ENCODE measurements at places on chromosomes 2 and 18.

DNA sequence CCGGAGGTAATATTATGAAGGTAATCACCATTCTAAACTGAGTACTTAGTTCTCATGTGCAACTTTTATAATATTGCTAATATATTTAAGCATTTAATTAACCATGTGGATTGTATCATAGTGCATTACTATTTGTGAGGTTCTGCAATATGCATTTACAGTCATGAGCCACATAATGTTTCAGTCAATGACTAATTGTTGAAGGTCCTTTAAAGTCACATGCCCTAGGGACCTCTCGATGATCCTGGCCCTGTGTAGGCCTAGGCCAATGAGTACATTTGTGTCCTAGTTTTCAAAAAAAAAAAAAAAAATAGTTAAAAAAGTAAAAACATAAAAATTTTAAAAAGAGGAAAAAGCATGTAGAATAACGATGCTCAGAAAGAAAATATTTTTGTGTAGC lies 298.0 kb downstream of the DSEL start:
- DNase-seq: no peak

DNA sequence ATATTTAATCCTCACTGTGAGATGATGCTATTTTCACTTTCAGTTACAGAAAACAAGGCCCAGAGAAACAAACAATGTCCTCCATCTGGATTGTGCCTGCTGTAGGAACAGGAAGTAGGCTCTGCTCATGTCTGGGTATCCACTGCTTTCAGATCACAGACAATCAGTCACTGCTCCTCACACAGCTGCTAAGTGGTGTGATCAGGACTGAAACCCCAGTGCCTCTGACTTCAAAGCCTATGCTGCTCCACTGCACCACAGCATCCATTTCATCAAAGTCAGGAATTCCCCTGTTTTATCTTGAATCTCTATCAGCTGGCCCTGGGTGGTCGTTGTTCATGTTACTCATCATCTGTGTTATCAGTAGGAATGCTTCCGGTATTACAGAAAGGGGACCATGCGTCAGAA lies 303.8 kb upstream of the TRIB2 start:
- DNase-seq: no peak

DNA sequence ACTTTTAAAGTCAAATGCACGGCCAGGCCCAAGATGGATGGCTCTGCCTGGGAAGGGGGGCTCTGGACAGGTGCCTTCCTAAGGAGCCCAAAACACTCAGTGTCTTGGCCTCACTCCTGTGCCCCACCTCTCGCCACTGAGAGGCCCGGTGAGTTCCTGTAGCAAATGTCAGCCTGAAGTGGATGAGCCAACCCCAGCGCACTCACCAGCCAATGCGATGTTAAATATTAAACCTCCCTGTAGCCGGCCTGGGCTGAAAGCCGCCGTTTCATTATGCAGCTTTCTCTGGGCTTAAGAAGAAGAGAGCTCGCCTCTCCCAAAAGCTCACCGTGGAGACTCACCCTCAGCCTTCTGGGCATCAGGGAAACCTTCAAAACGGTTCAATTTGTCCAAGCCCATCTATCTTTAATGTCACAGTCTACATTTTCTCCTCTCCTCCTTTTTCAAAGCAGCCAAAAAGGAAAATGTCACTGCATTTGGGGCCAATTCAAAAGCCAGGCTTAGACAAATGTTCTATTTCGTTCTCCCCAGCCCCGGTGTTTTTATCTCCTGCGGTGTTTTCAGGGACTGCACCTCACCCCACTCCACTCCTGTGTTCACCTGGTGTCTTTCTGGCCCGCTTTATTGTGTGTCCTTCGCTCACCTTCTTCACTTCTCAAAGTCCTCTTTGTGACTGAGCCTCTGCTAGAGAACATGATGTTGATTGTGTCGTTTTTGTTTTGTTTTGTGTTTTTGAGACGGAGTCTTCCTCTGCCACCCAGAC lies 124.0 kb downstream of the NRP2 start:
- no peak for DNase-seq

GRCh38 chr2:157875641-157876065 lies 477 bp downstream of the ACVR1 start:
- DNase-seq: no peak

DNA sequence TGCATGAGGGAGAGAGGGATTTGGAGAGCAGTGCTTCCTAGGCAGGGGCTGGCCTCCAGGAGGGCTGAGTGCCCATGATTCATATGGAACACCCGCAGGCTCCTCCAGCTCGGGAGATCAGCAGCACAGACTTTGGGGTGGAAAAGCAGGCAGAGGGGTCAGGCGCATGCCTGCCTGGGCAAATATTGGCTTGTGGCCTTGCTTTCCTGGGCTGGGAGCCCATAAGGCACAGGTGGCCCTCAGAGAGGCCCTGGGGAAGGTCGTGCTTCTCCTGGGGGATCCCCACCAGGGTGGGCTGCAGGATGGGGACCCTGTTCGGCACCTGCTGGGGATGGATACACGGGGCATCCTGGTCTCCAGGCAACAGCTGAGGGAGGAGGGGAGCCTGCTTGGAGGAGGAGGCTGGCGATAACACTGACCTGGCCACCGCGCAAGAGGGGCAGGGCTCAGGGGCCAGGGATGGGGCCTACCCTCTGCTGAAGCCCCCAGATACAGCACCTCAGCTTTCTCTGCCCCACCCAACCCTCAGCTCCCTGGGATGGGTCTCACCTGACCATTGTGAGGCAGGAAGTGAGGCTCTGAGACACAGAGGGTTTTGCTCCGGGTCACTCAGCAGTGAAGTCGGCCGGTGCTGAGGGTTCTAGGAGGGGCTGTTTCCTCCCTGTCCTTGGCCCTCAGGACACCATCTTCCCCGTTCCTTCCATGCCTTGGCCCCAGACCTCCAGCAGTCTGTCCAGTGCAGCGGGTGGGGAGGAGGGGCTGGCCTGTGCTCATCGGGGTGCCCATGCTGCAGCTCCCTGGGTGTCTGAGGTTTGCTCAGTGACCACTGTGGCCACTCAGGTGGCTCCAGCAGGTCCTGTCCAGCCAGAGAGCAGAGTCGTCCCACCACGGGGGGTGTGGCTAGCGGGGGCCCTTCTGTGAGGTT lies 12.0 kb downstream of the AQP12A start:
- no peak for DNase-seq

DNA sequence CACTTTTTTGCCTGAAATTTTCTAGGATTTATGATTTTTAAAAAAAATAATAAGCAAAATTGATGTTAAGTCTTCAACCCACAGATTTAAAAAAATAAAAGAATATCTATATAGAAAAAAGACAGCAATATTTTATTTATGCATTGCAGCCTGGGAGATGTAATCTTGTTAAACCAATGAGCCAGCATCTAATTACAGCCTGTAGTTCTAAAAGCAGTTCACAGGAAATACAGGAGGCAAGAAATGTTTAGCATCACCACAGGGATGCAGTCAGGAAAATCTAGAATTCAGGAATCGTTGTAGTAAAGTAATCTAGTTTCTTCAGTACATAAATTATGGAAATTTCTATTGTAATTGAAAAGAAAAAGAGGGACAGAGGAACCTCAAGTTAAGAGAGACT lies 17.2 kb downstream of the UGGT1 start:
- no peak for DNase-seq

DNA sequence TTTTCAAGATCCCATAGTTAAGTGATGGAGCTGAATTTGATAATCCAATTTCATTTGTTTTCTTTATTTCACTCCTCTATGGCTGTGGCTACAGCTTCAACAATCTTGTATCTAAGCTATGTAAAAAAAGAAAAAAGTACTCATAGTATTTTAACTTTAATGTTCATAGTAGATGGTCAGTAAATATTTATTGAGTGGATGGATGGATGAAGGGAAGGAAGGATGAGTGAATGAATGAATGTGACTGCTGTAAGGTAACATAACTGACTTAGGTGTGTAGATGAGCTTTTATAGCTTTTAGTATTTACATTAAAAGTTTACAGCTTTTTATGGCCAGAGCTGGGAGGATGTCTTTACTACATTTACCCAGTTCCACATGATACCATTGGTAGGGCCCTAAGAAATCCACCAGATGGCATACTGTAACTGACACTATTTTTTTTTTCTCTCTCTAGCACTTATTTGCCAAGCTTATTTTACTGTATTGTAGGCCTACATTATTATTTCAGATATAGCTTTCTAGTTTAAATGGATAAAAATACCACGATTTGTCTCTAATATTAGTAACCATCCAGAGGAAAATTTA lies 13.4 kb upstream of the HRH4 start:
- no peak for DNase-seq

- no peak for DNase-seq
Observed at GRCh38 chr2:150030436-150031190, 443.0 kb upstream of the MMADHC start.

- no peak for DNase-seq
Observed at GRCh38 chr2:169172914-169173313, 103.6 kb downstream of the DHRS9 start.

- DNase-seq: no peak
Observed at GRCh38 chr18:48945953-48946217, 4.9 kb downstream of the SMAD7 start.

DNA sequence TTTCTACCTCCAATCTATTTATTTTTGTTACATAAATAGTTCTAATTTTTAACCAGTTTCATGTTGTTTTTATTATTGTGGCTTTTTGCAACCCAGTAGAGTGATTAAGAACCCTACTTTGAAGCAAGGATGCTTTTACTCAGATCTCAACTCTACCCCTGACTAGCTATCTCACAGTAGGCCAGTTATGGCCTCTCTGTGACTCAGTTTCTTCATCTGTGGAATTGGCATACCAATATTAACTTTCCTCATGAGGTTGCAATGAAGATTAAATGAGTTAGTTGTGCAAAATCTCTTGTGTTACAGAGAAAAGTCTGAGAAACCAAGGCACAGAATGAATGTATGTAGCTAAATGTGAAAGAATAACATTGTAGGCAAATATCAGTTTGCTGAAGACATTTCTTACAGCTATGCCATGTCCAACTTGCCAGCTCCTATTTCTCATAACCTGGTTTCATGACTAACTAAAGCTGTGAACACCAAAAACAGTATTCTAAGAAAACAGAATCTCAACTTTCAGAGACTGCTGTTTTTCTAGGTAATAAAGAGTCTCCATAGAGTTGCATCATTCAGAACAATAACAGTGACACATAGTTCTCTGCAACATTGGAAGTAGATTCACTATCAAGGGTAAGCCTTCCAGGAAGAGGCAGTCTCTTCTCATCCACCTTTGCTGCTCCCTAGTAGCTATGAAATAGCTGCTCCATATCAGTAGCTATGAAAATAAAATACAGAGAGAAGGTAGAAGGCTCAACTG lies 33.2 kb upstream of the CYTIP start:
- DNase-seq: no peak

- DNase-seq: no peak
Observed at GRCh38 chr18:11046140-11046539, 103.2 kb downstream of the PIEZO2 start.

DNA sequence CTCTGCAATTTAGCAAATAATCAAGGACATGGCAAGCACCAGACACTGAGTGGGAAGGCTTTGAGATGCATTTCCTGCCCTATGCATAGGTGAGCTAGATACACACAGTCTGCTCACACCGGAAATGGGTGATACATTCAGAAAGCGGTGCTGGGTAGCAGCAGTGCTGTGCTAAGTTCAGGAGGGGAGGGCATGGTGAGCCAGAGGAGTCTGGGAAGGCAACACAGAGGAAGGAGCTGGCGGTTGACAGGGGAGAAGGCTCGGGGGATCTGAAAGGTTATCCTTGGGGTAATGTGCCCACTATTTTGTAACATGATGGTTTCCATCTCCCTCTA lies 57.4 kb upstream of the EPAS1 start:
- DNase-seq: no peak

GRCh38 chr18:39862341-39862740 lies 2092.7 kb upstream of the PIK3C3 start:
- DNase-seq: no peak

GRCh38 chr2:23594460-23594825 lies 209.5 kb downstream of the KLHL29 start:
- DNase-seq: no peak

DNA sequence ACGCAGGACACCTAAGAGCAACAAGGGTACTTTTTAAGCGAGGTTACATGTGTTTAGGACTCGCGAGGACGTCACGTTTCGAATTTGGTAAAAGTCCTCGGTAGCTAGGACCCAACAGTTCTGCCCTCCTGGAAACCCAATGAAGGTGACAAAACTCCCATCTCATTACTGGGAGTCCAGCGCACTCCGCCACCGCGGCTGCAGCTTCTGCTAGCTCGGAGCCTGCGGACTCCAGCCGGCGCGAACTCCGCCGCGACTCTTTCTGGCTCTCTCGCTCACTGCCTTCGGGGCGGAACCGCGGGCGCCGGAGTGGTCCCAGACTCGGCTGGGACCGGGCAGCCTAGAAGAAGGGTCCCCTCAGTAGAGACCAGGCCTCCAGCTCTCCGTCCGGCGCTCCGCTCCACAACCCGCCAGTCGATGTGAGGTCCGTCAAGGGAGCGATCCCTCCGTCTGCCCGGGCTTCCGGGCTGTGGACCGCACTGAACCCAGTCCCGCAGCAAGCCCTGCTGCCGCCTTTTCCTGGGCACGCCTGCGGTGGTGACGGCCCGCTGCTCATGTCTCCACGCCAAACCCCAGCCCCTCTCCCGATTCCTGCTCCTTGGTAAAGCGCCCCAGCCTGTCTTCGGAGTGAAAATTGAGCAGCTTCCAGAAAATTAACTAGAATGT lies 3.0 kb upstream of the OSR1 start:
- no peak for DNase-seq

DNA sequence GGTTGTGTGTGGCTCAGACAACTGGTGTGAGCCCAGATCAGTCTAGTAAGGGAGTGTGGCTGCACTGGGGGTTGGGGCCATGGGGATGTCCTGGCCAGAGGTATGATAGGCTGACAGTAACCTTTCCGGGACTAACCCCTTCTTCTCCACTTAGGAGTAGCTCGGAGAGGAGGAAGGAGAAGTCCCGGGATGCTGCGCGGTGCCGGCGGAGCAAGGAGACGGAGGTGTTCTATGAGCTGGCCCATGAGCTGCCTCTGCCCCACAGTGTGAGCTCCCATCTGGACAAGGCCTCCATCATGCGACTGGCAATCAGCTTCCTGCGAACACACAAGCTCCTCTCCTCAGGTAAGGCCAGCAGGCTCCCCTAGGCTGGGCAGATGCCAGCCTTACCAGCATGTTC lies 49.5 kb downstream of the EPAS1 start:
- DNase-seq: no peak

DNA sequence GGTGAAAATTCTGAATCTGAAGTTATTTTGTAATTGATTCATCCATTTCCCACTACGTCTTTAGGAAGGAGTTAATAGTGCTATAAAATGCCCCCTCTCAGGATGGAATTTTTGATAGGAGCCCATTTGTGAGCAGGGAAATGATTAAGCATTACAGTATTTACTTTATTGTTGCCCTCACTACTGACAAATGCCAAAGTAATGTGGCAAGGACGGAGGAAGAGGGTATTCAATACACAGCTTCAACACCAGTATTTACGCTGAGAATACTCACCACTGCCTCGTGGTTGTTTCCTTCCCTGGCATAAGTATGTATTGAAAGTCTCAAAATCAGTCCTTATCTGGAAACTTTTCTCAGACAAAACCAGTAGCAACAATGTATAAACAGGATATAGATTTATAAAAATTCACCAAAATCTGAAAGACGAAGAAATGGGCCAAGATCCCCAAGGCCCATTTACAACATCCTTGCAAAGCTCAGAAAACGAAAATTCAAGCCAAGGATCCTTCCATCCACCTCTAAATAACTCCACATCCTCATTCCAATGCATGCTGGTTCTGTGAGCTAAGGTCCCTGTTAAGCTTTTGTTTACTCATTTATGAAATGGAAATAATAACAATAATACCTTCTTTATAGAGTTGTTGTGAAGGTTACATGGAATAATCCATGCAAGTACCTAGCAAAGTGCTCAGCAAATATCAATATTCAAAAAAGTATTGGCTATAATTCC lies 29.3 kb downstream of the FEZ2 start:
- DNase-seq: no peak

Data from substantia nigra (tissue), 51 donors.